ENCODE measurements at places on chromosomes 1 and 21.

DNA sequence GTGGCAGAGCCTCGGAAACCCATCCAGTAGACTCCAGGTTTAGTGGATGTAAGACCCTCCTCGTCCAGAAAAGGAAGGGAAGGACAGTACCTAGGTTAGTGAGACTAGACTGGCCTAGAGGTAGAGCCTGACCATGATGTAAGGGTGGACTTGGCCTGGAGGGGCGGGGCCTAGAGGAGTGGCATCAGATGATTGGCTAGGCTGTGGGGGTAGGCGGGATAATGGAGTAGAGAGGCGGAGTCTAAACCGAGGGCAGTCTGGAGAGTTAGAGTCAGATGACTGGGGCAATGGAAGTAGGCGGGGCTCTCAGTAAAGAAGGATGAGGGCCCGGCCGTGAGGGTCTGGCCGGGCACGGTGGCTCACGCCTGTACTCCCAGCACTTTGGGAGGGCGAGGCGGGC is 70.1 kb downstream of the EPHB2 start:
- DNase-seq, result no peak

GRCh38 chr1:29094954-29095353 is 28.7 kb downstream of the TMEM200B start:
- no peak for DNase-seq

GRCh38 chr21:40610345-40610744 is 236.6 kb downstream of the DSCAM start:
- no peak for DNase-seq

GRCh38 chr1:52938183-52938451 is 11.0 kb downstream of the SCP2 start:
- no peak for DNase-seq

DNA sequence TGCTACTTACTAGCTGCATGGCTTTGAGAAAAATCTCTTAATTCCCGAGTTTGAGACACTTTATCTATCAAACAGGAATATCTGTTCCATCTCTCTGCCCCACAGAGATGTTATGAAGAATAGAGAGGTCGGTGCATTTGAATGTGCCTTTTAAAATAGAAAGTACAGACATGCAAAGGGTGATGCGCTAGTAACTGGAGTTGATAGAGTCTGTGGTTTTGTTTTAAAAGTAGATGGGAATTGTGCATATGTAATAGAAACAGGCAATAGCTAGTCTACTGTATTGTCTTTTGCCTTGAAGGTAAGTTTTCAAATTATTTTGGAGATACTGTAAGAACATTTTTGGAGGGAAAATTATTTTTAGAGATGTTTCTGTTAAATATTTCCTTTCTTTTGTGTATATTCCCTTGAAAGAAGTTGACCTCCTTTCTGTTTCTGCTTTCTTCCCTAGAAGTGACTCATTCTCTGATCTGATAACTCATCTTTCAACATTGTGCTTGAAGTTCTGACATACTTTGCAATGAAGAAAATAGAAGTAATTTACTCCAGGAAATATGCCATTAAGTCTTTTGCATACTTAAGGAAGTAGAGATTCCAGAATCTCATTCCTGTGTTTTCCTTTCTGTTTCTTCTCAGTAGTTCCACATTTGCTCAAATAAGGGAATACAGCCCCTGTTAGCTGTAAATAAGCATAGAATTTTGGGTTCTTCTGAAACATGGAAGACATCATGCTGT is 151.6 kb downstream of the SDCCAG8 start:
- no peak for DNase-seq

DNA sequence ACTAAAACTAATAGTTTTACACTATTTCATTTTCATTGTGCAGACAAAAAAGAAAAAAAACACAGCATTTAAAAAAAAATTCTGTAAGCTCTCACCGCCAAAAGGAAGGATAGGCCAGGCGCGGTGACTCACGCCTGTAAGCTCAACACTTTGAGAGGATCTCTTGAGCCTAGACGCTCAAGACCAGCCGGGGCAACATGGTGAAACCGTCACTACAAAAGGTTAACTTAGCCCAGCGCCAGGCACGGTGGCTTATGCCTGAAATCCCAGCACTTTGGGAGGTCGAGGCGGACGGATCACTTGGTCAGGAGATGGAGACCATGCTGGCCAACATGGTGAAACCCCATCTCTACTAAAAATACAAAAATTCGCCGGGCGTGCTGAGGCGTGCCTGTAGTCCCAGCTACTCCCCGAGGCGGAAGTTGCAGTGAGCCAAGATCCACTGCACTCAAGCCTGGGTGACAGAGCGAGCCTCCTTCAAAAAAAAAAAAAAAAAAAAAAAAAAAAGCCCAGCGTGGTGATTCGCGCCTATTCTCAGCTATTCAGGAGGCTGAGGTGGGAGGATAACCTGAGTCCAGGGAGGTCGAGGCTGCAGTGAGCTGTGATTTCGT is 14.3 kb upstream of the SPEN start:
- peak; percentile 72 for DNase-seq

DNA sequence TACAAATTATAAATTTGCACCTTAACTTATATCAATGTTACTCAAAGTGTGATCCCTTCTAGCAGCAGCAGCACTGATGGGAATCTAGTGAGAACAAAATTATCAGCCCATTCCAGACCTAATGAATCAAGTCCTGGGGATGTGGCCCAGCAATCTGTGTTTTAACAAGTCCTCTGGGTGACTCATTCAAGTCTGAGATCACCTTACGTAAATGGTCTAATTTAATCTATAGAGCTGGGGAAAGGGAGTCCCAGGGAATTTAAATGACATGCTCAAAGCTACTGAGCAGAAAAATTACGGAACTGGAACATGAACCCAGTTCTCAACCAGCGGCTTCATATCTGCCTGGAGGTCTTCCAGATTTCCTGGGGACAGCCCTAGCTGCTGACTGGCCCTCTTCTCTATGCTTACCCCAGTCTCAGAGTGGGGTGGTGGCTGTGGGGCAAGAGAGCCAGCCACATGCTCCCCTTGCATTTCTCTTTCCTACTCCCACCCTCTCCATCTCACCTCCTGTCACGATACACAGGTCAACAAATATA is 220.0 kb downstream of the TM2D1 start:
- no peak for DNase-seq

GRCh38 chr1:39091845-39092645 is 65.9 kb downstream of the NDUFS5 start:
- DNase-seq, result peak; percentile 69

DNA sequence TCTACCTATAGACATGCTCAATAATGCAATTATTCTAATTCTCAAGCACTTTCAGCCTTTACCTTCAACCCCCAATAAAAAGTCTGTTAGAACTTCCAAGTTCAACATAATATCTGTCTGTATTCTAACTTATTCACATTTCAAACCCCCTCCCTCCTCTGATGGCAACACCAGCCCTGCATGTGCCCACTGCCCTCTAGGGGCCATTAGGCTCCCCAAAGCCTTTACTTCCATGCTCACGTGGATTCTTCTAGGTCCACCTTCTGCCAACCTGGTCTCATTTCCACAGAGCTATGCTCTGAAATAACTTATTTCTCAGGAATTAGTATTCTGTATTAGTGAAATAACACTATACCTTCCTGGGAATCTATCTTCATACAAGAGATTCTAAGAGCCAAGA is 22.2 kb upstream of the KPRP start:
- no peak for DNase-seq

DNA sequence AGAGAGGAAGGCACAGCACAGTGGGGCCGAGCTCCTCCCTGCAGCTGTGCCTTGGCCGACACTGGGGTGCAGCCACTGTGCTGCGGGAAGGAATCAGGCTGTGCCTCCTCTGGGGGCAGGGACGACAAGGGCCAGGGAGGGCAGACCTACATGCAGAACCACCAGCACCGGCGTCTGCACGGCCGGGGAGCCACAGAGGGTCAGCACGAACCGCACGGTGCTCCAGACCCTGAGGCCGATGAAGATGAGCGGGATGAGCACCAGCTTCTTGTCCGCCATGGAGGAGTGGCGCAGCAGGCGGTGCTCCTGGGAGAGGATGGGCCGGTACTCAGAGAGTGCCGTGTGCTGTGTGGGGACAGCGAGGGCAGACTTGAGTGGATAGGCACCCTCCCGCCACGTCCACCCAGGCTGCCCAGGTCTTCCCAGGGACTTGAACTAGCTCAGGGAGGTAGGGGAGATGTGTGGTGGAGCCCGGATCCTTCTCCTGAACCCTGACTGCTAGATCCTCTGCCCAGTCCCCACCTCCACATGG is 23.5 kb downstream of the GPR157 start:
- no peak for DNase-seq

DNA sequence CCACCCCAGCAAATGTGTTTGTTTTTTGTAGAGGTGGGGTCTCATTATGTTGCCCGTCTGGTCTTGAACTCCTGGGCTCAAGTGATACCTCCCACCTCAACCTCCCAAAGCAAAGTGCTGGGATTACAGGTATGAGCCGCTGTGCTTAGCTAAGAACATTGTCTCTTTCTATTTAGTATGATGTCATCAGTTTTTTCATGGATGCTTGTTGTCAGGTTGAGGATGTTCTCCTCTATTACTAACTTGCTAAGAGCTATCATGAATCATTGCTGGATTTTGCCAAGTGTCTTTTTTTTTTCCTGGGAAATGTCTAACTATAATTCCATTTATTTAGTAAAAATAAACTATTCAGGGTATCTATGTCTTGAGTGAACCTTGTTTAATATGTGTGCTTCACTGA is 19.0 kb upstream of the MPC2 start:
- no peak for DNase-seq

DNA sequence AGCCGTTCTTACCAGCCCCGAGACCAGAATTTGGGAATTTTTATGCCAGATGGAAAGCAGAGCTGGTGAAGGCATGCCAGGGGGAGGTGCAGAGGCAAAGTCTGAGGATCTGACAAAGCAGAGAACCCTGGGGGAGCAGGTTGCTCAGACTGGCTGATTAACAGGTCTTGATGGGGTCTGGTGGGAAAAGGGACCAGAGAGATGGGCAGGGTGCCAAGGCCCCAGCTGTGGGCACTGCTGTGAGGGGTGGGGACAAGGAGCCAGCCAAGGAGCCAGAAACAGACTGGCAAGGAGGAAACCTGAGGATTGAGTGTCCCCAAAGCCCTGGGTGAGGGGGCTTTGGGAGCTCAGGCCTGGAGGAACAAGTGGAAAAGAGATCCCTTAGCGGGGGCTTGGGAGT is 21.4 kb downstream of the RPS6KA1 start:
- DNase-seq, result no peak

- DNase-seq, result no peak
These were observed 237.1 kb upstream of the PLD5 start for GRCh38 chr1:242761556-242761955.

DNA sequence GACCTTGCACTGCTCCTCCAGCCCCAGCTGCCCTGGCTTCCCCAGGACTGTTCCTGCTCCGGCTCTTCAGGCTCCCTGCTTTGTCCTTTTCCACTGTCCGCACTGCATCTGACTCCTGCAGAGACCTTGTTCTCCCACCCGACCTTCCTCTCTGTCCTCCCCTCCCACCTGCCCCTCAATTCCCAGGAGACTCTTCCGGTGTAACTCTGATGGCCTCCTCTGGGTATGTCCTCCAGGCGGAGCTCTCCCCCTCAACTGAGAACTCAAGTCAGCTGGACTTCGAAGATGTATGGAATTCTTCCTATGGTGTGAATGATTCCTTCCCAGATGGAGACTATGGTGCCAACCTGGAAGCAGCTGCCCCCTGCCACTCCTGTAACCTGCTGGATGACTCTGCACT is 550 bp downstream of the ACKR1 start:
- DNase-seq, result no peak

DNA sequence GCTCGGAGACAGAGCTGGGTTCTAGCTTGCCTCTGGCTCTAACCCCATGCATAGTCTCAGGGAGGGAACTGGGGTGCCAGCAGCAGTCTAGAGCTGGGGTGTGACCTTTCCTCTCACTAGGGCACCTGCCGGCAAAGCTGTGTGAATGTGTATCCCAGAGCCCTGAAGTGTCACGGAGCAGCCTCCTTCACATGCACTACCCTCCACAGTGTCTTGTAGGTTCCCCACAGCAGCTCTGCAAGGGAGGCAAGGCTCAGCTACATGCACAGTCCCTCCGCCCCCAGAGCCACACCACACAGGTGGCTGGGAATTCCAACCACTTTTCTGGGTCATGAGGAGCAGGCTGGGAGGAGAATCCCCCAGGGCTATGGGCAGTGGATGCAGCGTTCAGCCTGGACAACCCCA is 7.7 kb upstream of the HPCA start:
- no peak for DNase-seq

GRCh38 chr21:29157080-29157479 is 26.6 kb downstream of the MAP3K7CL start:
- no peak for DNase-seq

GRCh38 chr1:206012086-206012859 is 9.1 kb upstream of the RAB7B start:
- peak; percentile 45 for DNase-seq

- no peak for DNase-seq
These were observed 25.4 kb upstream of the SMYD3 start for GRCh38 chr1:246532519-246532918.

- no peak for DNase-seq
These were observed 40.0 kb downstream of the CDCP2 start for GRCh38 chr1:54112705-54113368.

DNA sequence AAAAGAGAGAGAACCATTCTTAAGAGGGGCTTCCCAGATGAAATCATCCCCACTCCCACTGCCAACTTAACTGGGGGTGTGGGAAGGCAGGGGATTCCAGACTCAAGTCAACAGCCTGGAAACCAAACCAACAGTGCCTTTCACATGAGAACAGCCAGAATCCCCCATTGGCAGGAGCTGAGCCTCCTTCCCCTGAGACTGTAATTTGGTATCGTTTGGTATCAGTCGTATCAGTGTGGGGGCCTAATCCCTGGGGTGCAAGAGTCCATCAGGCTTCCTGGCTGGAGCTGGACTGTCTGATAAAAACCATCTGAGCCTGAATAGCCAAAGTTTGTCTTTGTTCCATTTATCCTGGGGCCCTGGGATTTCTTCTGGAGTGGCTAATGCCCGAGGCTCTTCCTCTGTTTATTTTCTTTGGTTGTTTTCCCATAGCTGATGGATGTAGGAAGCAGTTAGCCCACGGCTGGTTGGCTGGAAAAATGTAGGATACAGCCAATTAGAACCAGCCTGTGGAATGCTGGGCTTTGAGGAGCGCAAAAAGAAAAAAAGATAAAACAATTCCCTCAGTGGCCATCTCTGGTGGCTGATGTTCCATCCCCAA is 84.6 kb downstream of the LAMC2 start:
- no peak for DNase-seq

DNA sequence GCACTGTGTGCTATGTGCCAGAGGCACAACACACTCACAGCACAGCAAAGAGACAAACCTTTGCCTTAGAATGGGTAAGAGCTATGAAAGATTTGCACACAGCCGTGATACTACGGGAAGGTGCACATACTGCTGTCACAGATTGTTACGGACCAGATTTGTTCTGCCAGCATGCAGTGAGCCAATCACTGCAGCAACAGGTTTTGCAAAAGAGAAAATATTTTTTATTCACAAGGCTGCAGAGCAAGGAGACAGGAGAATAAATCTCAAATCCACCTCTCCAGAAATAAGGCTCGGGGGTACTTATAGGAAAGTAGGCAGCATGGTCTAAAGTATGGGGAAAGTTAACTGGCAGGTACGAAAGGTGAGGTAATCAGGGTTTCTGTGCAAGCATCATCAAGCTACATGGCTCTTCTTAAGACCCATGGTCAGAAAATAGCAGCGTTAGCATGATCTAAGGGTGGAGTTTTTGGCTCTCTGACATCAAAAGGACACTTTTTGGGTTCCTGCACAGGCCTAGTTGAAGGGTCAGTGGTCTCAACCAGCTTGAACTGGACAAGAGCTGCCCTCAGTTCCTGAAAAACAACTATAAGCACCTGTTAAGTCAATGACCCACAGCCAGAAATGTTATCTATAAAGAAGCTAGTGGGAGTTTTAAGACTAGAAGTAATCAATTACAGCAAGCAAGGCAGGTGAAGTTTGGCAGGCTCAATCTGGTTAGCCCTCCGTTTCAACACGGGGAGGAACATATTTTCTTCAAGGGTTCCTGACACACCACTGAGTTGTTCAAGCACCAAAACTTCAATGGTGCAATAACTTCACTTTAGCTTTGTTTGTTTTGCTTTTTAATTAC is 186.0 kb downstream of the SLC35F3 start:
- no peak for DNase-seq
